Ureter (tissue), 1 donor: ENCODE measurements at places on chromosomes 11 and 22.

- no peak for DNase-seq
These were observed 250.3 kb downstream of the TBC1D22A start for GRCh38 chr22:47012589-47013370.

GRCh38 chr11:119865661-119866156 is 136.7 kb upstream of the NECTIN1 start:
- peak; percentile 57 for DNase-seq

GRCh38 chr11:67507864-67508485 is at the start of gene CDK2AP2:
CDK2AP2 (minus strand) TSS chr11:67508162; CDS start chr11:67508082, 80 bp downstream.
- DNase-seq: peak; percentile 99

GRCh38 chr22:46053563-46054090 is 76.7 kb upstream of the WNT7B start:
- no peak for DNase-seq

GRCh38 chr11:26541870-26542269 is 30.2 kb downstream of the MUC15 start:
- no peak for DNase-seq

DNA sequence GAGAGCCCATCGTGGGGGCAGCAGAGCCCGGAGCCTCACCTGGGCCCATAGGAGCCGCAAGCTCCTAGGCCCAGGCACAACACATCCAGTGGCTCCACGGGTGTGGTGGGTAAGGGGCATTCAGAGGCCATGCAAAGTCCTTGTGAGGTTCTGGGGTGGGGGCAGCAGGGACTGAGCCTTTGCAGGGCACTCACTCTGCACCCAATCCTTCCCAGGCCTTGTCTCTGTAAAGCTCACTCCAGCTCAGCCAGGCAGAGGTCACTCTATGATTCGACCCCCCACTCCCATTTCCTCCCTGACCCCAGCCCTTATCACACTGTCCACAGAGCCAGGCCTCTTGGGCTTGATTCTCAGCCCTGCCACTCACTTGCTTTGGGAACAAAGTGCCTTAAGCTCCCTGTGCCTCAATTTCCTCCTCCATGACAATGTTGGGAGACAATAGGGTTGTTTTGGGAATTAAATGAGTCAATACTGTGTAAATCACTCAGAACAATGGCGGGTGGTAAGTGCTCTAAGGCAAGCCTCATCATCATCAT is 46.6 kb downstream of the LRRC32 start:
- DNase-seq: peak; percentile 38

DNA sequence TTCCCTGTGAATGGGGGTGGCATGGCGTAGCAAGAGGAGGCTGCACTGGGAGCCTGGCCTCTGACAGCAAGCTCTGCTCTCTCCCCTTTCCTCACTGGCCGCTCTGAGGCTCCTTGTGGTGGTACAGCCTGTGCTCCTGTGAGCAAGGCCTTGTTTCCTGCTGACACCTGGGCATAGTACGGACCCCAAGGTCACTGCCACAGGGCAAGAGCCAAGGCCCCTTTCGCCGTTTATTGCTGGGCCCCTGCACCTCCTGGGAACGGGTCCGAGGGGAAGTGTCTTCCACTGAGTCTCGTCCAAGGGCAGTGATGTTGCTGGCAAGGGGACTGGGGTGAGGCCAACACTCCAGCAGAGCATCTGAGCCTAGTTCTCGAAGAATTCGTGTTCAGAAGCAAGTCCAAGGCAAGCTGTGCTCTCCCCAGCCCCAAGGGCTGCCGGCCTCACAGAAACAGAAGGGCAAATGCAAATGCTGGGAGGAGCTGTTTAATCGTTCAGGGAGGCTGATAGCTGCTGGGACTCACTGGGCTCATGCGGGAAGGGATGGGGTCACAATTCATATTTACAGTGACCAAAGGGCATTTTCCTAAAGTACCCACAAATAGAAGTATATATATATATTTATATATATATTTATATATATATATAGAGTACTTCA is 15.9 kb upstream of the TTLL12 start:
- no peak for DNase-seq

DNA sequence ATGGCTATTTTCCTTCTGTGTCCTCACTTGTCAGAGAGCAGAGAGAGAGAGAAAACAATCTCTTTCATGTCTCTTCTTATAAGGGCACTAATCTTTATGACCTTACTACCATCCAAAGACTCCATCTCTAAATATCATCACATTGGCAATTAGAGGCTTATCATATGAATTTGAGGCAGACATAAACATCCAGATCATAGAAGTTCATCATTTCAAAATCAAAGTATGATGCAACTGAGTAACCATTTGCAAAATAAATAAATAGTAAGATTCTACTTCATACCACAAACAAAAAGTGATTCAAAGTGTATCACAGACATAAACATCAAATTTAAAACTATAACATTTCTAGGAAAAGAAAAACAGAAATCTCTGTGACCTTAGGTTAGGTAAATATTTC is 504.7 kb upstream of the ARHGAP42 start:
- DNase-seq: no peak

GRCh38 chr11:101470881-101471520 is 112.8 kb downstream of the TRPC6 start:
- no peak for DNase-seq

- DNase-seq: peak; percentile 39
These were observed 48.0 kb upstream of the CARS1 start for GRCh38 chr11:3104961-3105790.

GRCh38 chr11:84136926-84137325 is 850.8 kb upstream of the CCDC90B start:
- no peak for DNase-seq

- no peak for DNase-seq
These were observed 51.7 kb upstream of the BID start for GRCh38 chr22:17825876-17826550.

GRCh38 chr11:111193924-111194490 is 51.5 kb upstream of the POU2AF2 start:
- DNase-seq: no peak

DNA sequence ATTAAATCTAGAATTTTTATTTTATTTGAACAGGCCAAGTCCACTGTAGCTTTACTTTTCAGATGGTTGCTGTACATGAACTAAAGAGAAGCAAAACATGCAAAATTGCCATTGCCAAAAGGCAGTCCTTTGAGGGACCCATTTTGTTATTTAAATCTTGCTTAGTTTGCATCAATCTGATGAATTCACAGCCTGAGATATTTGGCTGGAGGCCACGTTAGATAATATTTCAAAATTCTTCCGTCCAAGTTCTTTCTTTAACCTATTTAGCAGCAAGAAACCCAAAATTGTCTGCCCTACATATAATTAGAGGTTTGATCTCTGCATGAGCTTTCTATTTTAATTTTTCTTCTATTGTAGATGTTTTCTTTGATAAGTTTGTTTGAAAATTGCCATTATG is 1706.9 kb upstream of the RAG2 start:
- DNase-seq: no peak

- DNase-seq: no peak
These were observed 29.2 kb downstream of the USP35 start for GRCh38 chr11:78217650-78218541.

GRCh38 chr11:20489948-20490347 is 102.4 kb downstream of the PRMT3 start:
- DNase-seq: no peak

- peak; percentile 83 for DNase-seq
These were observed 99.4 kb upstream of the BLID start for GRCh38 chr11:122215244-122215992.

DNA sequence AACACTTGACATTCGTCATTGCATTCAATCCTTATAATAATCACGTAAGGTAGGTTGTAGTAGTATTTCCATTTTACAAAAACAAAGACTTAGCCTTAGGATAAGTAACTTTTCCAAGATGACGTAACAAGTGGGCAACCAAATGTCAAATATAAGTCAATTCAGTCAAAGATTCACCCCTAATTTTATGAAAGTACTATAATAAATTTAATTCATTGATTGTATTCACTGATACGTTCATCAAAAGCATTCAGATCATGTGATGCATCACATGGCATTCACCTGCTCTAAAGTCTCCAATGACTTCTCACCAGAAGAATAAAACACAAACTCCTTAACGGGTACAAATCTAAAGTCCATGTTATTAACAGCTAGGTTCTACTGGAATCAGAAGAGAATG is 2.1 kb downstream of the KIF18A start:
- no peak for DNase-seq

GRCh38 chr11:10385696-10386095 is 69.4 kb upstream of the AMPD3 start:
- peak; percentile 44 for DNase-seq

- no peak for DNase-seq
These were observed 69.0 kb downstream of the ZC3H12C start for GRCh38 chr11:110162216-110162615.
